Fibroblast of mammary gland (primary cell): ENCODE measurements at places on chromosomes 4 and X.

- DNase-seq, result no peak
These were observed 85.4 kb downstream of the MAGEC1 start for GRCh38 chrX:141989134-141989533.

GRCh38 chrX:151765026-151765425 lies 30.5 kb downstream of the CNGA2 start:
- no peak for DNase-seq

- DNase-seq, result no peak
These were observed 1391.2 kb downstream of the STIM2 start for GRCh38 chr4:28251831-28252230.

- DNase-seq, result peak; percentile 76
These were observed 71.9 kb downstream of the MAGEB17 start for GRCh38 chrX:16239211-16239610.

DNA sequence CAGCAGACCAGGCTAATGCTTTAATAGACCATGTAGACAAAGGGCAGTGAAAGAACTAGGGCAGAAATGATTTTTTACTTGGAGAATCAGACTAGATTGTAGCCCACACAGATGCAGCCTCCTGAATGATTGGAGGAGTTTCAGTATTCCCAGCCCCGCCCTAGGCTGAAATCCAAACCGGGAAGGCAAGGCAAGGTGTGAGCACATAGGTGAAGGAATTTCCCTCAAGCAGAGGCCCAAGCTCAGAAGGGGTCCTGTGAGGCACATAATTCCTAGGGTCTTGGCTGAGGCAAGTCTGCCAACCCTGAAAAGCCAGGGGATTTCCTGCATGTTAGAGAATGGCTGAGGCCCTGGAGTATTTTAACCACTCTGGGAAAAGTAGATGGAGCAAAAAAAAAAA lies 56.4 kb upstream of the PAK3 start:
- DNase-seq, result no peak
